ENCODE measurements at places on chromosomes 3 and 15. TPM values are rescaled to one million over a fixed set of nuclear protein-coding genes. Genes with fewer than 3 reads are reported as not detected.

The GOLGA8T gene
- total RNA-seq: not detected

The ETV5 gene
- 9.1 TPM for total RNA-seq

The SLC25A38 gene
- total RNA-seq: 20.9 TPM

The DGKG gene
- 1.1 TPM for total RNA-seq

The TGM4 gene
- total RNA-seq: not detected

The CFAP44 gene
- 7.7 TPM for total RNA-seq

The NANOGP8 gene
- not detected for total RNA-seq

The SSUH2 gene
- 2.1 TPM for total RNA-seq

The CYP8B1 gene
- not detected for total RNA-seq

The CPB1 gene
- 12.1 TPM for total RNA-seq

The MESP2 gene
- 0.57 TPM for total RNA-seq

The CHAC1 gene
- not detected for total RNA-seq

The EFHB gene
- 8.7 TPM for total RNA-seq

The AAGAB gene
- 19.2 TPM for total RNA-seq

The GABRR3 gene
- total RNA-seq: not detected

The CYP19A1 gene
- total RNA-seq: 0.75 TPM

The SEMA5B gene
- 0.51 TPM for total RNA-seq

The FAM43A gene
- total RNA-seq: 7.0 TPM

The PLSCR5 gene
- total RNA-seq: not detected

The EFCAB12 gene
- 1.0 TPM for total RNA-seq

The TRPM1 gene
- total RNA-seq: not detected

The PARP15 gene
- 5.4 TPM for total RNA-seq

The AHSG gene
- total RNA-seq: not detected

The CHDH gene
- 2.2 TPM for total RNA-seq

The SLC38A3 gene
- not detected for total RNA-seq

The SMCO1 gene
- total RNA-seq: not detected

The FSTL1 gene
- 595 TPM for total RNA-seq

The LIPH gene
- 0.22 TPM for total RNA-seq

The PARL gene
- total RNA-seq: 43.7 TPM

The DAPK2 gene
- 70.0 TPM for total RNA-seq

The TTC21A gene
- total RNA-seq: 3.3 TPM

The A4GNT gene
- total RNA-seq: not detected

The NDN gene
- 66.0 TPM for total RNA-seq

The DLL4 gene
- total RNA-seq: 2.9 TPM

The ARPP21 gene
- total RNA-seq: not detected

The RPL29 gene
- total RNA-seq: 1,093 TPM

The BFSP2 gene
- not detected for total RNA-seq

The DBR1 gene
- 10.3 TPM for total RNA-seq

The IL20RB gene
- 2.9 TPM for total RNA-seq

The NMD3 gene
- 58.0 TPM for total RNA-seq

The STX19 gene
- not detected for total RNA-seq

The PLD1 gene
- total RNA-seq: 48.2 TPM

The CX3CR1 gene
- 0.16 TPM for total RNA-seq

The CCDC191 gene
- 4.4 TPM for total RNA-seq

The COPB2 gene
- total RNA-seq: 108 TPM

The ALDH1A3 gene
- 9.6 TPM for total RNA-seq
